Inflammatory macrophage treated with lipopolysaccharide for 1 hour (primary cell): ENCODE measurements at places on chromosomes 4 and X.

DNA sequence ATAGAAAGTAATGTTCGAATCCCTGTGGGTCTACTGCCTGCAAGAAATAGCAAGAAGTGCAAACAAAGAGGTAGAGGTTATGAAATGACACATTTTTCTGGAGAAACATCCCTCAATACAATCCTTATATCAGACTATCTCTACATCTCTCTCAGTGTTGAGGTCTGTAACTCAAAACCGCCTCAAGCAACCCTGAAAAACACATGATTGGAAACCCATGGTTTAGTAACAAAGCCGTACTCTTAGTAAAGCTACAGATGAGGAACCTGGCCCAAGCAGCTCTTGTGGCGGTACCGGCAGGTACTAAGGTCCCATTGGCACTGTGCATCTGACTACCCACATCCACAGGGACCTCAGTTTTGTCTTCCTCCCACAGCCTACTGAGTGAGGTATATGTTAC lies 53.9 kb downstream of the IRF2 start:
- DNase-seq, result no peak

DNA sequence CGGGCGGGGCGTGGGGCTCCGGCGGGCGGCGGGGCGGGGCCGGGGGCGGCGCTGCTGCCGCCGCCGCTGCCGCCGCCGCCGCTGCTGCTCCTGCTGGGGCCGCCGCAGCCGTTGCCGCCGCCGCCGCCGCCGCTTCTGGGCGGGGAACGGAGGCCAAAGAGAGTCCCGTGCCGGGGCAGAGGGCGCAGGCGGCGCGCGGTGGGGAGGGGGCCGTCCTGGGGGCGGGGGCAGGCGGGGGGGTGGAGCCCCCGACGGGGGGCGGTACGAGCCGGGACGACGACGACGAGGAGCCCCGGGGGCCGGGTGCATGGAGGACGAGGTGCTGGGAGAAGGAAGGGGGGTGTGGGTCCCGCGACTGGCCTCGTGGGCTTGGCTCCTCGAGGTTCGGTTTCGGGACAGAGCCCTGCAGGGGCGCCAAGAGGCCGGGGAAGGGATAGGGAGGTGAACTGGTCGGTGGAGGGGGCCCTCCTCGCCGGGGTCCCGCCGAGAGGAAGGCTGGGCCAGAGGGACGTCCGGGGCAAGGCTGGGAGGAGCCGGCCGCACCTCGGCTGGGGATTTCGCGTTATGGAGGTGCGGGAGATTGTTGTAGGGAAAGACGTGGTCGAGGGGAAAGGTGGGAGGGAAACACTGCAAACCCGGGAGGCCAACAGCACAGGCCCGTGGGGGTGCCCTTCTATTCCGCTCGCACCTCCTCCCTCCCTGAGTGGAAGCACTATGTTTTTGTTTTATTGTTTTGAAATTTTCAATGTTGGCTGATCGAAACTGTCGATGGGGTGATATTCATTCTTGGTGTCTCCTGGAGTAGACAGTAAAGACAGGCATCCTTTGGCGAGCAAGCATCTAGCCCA lies 1.9 kb downstream of the BCORL1 start:
- no peak for DNase-seq

- DNase-seq, result peak; percentile 96
These were observed 112.0 kb downstream of the IRF2 start for GRCh38 chr4:184362396-184362795.

- no peak for DNase-seq
These were observed 29.4 kb downstream of the UVSSA start for GRCh38 chr4:1376391-1376840.

- DNase-seq, result no peak
These were observed 196.9 kb downstream of the NWD2 start for GRCh38 chr4:37441231-37442061.

DNA sequence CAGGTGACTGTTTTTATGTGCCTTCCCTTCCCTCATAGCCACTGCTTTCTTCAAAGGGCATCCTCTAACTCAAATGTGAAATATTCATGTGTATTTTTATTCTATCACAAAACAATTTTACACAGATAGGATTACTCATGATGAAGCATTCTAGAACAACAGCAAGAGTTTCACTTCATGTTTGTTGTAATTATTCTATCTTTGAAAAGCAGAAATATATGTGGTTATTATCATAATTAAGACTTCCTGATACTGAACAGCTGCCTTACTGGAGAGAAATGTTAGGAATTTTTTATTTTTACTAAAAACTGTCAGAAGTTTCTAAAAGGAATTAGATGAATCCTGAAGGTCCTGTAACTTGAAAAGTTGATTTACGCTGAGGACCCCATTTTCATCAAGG lies 229.1 kb downstream of the PALLD start:
- DNase-seq, result peak; percentile 47

GRCh38 chr4:6475492-6476020 lies 3.1 kb upstream of the PPP2R2C start:
- no peak for DNase-seq

GRCh38 chr4:141246683-141247429 lies 26.2 kb downstream of the ZNF330 start:
- DNase-seq, result no peak

DNA sequence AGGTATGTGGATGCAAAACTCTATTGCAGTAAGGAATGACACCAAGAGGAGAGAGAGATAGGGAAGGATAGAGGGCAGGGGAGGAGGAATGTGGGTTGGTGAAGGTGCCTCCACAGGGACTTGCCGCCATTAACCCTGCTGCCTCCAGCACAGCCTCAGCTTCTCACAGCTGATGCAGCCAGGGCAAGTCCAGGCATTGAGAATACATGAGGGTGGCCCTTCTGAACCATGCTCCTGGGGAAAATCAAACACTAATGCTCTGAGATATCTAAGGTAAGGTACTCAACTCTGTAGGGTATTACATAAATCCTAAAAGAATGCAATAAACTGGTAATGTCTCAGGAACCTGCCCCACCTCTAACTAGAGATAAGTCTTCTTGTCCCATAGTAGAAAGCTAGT lies 28.7 kb downstream of the UGT2B7 start:
- no peak for DNase-seq
